ENCODE measurements at places on chromosomes 1 and 21. TPM values are rescaled to one million over a fixed set of nuclear protein-coding genes. Genes with fewer than 3 reads are reported as not detected.

- no peak for DNase-seq
Observed at GRCh38 chr1:228992907-228993535, 257.7 kb downstream of the RHOU start.

- DNase-seq: no peak
Observed at GRCh38 chr1:209160230-209160629, 423.3 kb upstream of the CAMK1G start.

GRCh38 chr1:13871413-13871812 lies 171.4 kb downstream of the PRDM2 start:
- DNase-seq: no peak

DNA sequence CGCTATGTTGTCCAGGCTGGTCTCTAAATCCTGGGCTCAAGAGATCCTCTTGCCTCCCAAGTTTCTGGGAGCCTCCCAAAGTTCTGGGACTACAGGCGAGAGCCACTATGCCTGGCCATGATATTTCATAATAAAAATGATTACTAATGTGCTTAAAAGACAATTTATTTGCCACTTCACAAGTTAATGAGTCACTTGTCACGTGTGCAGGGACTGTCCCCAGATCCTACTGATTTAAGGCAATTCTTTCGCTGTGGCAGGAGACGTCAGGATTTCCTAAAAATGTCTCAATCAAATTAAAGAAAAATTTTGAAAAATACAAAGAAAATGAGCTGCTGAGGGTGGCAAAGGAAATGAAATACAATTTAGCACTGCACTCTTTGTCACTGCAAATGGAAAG lies 43.5 kb downstream of the B3GALNT2 start:
- DNase-seq: no peak

DNA sequence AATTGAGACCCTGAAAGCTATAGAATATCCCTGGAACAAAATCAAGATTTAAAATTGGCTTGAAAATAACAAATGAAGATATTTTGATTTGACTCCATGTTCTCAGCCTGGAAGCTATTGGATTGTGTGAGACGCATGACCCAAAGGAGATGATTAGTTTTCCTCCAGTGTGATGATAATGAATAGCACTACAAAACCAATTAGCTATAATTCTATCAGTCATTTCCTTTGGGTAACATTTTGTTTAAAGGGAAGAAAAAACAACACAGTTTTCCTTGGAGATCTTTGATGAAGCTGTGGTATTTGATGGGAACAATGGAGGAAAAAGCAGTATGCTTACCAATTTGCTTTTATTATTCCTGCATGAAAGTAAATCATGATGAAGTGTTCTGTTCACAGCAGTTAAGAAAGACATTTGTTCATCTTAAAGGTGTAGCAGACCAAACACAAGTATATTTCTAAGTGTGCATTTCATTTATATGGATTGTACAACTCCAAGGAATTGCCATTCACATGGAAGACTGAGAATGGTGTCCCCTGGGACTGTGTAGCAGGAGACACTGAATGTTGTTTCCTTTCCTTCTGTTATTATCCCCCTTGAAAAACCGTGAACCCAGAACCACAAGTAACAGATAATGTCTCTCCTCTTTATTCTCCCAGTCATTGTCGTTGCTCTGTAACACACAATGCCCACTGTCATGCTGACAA lies 111.4 kb downstream of the CACHD1 start:
- no peak for DNase-seq

- no peak for DNase-seq
Observed at GRCh38 chr1:45033356-45033755, 21.3 kb downstream of the UROD start.

GRCh38 chr1:75079538-75080290 lies 54.5 kb upstream of the LHX8 start:
- DNase-seq: peak; percentile 38

DNA sequence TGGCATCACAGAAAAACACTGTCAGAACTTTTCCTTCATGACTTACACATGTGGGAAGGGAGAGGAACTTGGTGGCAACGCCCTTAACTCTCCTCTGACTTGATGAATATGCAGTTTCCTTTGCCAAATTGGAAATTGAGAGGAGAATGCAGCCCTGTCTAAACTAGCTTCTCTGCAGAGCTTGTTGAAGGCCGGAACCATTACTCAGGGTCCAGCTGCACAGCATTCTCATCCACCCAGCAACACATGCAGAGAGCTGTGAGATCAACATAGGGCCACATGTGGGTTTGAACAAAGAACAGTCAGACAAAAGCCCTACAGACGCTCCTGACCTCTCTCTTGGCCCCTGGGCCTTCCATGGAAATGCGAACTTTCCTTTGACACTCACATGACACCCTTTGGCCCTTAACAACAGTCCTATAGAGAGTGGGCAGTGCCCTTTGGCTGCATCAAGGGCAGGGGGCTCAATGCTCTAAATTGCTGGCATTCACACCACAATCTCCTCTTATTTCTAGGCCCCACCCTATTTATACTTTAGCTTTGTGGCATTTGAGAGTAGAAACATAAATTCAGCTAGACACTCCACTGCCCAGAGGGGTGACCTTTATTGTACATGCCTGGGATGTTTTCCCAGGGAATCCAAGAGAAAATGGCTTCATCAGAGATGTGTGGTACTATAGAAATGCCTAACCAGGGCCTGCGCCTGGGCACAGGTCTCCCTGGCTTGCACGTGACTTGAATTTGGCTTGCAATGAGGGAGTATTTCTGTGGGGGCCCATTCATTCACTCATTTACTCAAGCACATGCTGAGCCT lies 64.4 kb downstream of the CDC7 start:
- DNase-seq: no peak

GRCh38 chr1:30774550-30775432 lies 17.2 kb upstream of the LAPTM5 start:
- peak; percentile 47 for DNase-seq

DNA sequence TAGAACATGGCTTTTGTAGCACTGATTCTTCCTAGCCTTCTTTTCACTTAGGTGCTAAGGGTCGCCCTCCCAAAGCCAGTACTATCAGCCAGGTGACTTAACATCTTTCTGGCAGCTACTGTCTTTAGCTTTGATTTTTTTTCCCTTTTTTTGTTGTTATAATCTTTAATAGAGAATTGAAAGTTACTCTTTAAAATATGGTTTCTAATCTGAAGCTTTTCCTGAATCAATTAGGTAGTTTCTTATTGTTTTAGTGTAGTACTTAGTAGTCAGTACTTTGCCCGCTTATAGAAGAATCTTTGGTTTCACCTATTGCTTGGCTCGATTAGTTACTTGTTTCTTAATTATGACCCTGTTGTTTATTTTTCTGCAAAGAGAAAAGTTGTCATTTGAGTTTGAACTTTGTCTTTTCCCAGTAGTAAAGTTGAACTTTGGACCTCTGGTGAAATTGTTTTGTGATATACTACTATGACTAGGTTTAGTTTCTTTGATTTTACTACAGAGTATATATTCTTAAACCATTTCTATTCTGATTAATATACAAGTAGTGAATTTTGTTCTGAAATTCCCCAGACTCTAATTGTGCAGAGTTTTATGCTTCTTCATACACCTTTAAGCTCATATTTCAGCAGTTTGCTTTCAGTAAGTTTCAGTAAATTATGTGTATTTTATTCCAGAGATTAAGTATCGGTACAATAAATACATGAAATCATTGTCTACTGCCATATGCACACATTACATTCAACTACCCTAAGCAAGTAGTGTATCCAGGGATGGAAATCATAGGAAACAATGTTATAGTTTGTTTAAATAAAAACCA lies 3.9 kb downstream of the MAGI3 start:
- DNase-seq: no peak

- no peak for DNase-seq
Observed at GRCh38 chr1:204653590-204654340, 31.8 kb downstream of the LRRN2 start.

Gene LRRN2
- not detected for total RNA-seq

Gene ELF3
- total RNA-seq: 0.59 TPM

Gene C1orf87
- not detected for total RNA-seq

Gene RNF207
- total RNA-seq: not detected

Gene LDLRAD2
- not detected for total RNA-seq

Gene ZNF695
- 17.4 TPM for total RNA-seq

Gene AMY2B
- 0.26 TPM for total RNA-seq

Gene ZNF648
- not detected for total RNA-seq

Data from SJCRH30 (cell line).